ENCODE measurements at places on chromosomes 4 and X. TPM values are rescaled to one million over a fixed set of nuclear protein-coding genes. Genes with fewer than 3 reads are reported as not detected.

The PABPC5 gene
- total RNA-seq = 1.8 TPM

The CASP3 gene
- total RNA-seq = 51.9 TPM

The ZNF732 gene
- total RNA-seq = 0.31 TPM

The C4orf50 gene
- total RNA-seq = not detected

The FAM9B gene
- not detected for total RNA-seq

The IL3RA gene
- 0.26 TPM for total RNA-seq

The SPARCL1 gene
- 0.13 TPM for total RNA-seq

The CFAP99 gene
- 0.12 TPM for total RNA-seq
